ENCODE measurements at places on chromosomes 16 and 17. TPM values are rescaled to one million over a fixed set of nuclear protein-coding genes. Genes with fewer than 3 reads are reported as not detected.

GDPD1 gene
- total RNA-seq, result 3.7 TPM

DNA sequence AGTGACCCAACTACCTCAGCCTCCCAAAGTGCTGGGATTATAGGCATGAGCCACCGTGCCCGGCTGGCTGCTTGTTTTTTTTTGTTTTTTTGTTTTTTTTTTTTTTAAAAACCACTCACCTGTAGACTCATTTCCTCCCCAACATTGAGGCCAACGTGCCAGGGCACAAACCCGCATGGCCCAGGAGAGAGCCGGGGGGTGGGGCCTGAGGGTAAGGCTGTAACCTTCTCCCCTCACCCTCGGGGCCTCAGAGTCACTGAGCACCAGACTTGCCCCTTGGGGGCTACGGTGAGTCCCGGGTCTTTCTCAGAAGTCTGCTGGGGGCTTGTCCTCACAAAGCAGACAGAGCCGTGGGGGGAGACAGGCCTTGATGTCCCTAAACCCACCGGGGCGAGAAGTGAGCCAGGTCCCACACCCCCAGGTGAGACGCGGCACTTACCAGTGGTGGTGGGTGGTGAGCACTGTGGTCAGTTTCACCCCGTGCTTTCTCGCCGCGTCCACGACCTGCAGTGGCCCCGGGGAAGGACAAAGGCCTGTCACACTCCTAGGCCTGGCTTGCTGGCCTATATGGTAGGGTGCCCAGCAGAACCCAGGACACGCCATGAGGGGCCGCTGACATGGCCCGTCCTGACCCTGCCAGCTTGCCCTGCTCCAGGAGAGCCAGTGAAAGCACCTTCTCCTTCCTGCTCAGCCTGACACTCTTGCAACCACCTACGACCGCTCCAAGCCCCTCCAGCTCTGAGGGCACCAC lies 4.6 kb downstream of the HAGH start:
- DNase-seq, result no peak

DNA sequence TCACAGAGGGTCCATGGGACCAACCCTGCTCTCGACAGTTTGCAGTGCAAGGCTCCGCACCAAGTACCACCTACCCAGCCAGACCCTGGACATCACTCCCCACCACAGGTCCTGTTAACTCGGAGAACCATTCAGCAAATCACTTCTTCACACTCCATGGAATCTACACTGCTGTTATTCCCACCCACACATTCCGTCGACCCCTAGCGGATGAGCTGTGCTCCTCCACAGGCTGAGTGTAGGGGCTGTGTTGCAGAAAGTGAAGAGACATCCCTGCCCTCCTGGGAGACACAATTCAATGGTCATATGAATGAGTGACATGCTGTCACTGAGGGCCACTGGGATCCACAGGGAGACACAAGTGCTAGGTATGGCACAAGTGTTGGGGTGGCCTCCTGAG lies 27.5 kb downstream of the MPG start:
- DNase-seq, result no peak

DNA sequence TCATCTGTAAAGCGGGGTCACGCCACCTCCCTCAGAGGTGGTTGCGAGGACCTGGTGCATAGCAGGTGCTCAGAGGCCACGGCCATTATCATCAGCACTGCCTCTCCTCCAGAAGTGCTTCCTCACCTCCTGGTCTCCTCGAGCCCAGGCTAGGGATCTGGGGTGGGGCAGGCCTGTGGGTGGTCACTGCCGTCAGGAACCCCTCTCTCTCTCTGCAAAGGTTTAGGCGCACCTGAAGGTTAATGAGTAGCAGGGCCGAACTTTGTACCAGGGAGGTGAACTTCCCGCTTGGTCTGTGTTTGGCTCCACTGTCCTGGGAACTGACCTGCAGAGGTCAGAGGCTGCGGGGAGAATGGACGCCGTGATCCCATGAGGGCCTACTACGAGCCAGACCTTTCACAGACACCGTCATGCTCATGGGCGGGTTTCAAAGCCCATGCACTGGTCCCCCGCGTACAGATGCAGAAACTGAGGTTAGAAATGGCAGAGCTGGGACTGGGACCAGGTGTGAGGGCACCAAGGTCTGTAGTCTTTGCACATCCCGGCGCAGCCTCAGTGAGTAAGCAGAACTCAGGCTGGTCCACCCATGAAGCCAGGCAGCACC lies 13.8 kb downstream of the JUP start:
- no peak for DNase-seq

DNA sequence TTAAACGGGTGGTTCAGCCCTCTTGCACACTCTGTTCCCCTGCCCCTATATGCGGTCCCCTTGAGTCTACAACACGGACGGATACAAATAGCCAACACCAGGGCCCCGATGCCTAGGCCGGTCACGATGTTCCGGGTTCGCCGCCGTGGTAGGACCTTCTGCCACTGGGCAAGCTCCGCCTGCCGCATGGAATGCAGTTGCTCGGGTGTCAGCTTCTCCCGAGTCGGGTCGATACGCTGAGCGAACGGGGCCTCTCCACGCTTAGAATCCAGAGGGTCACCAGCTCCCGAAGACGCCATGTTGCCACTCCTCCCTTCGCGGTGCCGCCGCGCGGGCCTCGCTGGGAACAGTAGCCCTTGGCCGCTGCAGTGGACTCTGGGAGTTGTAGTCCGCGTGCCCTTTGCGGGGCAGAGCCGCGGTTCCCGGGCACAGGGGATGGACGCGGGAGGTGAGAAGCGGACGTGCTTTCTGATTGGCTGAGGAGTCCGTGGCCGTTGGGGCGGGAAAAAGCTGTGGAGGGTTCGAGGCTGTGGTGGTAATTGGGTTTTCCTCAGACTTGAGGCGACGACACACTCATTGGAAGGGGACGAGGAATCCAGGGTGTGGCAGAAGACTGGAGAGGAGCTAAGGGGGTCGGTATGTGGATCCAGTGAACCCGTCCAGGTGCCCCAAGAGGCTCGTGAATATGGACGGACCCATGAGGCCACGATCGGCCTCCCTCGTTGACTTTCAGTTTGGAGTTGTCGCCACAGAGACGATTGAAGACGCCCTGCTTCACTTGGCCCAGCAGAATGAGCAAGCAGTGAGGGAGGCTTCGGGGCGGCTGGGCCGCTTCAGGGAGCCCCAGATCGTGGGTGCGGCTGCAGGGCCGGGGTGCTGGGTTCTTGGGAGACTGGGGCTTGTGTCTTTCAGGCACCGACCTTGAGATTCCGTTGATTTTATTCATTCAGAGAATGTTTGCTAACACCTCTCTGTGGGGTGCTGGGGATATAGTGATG lies at the start of the genes CNTD1 and COA3:
Gene CNTD1 (plus strand): TSS at position 479 of the 998 bp plus-strand sequence. CDS start 207 bp downstream, at position 686.
Gene COA3 (minus strand): TSS at position 322 of the 998 bp plus-strand sequence. CDS start 23 bp downstream, at position 299.
- peak; percentile 75 for DNase-seq

- DNase-seq, result no peak
These were observed 11.7 kb upstream of the ZNF594 start for GRCh38 chr17:5203178-5203907.

DNA sequence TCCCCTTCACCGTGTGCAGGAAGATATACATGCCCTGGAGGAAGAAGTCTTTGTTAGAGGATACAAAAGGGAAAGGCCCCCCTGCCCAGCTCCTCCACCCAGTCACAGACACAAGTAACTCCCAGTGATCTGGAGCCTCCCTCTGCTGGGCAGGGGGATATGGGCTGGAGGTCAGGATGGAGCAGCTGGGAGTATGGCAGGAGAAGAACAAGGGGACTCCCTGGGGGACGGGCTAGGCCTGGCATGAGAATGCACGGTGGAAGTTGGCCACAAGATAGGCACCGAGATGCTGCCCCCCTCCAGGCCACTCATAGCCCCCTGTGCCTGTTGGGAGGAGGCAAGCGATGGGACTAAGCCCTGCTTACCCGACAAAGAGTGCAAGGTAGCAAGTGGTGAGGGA lies 4.2 kb downstream of the ORMDL3 start:
- no peak for DNase-seq

GRCh38 chr17:50778471-50778870 lies 11.2 kb upstream of the ANKRD40CL start:
- no peak for DNase-seq

TP53TG3B gene
- not detected for total RNA-seq

DNA sequence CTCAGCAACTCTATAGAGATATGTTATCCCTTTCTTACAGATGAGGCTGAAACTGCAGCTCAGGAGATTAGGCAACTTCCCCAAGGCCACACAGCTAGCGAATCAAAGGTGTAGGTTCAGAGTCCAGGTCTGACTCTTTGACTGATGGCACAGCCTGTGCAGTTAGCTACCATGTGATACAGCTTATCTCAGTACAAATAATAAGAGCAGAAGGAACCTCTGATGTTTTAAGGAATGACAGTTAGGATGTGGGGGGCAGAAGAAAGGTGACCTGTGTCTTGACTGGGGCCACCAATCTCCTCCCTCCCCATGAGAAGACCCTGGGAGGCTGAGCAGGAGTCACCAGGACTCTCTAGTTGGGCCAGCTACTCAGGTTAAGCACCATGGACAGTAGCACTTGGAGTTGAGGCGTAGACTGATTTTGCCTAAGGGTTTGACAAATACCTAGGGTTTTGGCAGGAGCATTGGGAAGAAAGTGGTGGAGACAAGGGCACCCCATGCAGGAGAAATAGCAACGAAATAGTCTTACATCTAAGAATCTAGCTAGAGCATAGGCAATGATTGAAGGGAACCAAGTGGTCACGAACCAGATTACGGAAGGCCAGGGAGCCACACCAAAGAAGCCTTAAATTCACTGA lies 22.8 kb upstream of the ACSM2B start:
- DNase-seq, result no peak

MYL11 gene
- 1.2 TPM for total RNA-seq

CRHR1 gene
- not detected for total RNA-seq

- peak; percentile 81 for DNase-seq
These were observed 4.9 kb downstream of the MAP3K14 start for GRCh38 chr17:45311760-45312476.

CIBAR2 gene
- total RNA-seq, result not detected

DNA sequence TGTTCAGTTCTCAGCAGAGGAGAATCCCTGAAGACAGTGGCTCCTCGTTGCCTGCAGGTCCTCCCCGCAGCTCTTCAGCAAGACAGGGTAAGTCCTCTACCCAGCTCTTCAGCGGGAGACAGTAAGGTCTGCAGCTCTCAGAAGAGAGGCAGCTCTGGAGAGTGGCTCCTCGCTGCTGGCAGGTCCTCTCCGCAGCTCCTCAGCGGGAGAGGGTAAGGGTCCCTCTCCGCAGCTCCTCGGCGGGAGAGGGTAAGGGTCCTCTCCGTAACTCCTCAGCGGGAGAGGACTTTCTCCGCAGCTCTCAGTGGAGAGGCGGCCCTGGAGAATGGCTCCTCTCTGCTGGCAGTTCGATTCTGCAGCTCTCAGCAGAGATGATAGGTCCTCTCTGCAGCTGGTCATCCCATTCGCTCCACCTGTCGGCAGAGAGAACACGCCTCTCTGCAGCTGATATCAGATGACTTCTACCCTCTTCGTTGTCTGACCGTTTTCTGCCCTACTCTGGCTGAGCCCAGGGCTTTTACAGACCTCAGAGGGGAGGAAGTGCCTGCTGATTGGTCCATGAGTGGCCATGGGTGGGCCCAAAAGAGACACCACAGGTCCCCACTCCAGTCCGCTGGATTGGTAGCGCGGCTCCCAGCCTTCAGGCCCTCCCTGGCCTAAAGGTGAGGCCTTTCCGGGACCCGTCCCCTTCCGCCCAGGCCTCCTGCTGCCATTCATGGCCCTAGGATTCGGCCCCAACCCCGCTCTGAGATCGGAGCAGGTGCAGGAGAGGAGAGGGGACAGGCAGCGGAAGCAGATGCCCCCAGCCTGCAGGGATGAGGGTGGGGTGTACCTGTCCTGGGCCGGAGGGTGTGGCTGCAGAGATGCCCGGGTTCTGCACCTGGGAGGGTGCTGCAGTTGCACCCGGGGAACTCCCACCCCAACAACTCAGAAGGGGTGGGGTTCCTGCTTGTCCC lies 11.9 kb upstream of the SHCBP1 start:
- no peak for DNase-seq

- no peak for DNase-seq
These were observed 206.8 kb upstream of the SDK2 start for GRCh38 chr17:73851091-73851490.

DNA sequence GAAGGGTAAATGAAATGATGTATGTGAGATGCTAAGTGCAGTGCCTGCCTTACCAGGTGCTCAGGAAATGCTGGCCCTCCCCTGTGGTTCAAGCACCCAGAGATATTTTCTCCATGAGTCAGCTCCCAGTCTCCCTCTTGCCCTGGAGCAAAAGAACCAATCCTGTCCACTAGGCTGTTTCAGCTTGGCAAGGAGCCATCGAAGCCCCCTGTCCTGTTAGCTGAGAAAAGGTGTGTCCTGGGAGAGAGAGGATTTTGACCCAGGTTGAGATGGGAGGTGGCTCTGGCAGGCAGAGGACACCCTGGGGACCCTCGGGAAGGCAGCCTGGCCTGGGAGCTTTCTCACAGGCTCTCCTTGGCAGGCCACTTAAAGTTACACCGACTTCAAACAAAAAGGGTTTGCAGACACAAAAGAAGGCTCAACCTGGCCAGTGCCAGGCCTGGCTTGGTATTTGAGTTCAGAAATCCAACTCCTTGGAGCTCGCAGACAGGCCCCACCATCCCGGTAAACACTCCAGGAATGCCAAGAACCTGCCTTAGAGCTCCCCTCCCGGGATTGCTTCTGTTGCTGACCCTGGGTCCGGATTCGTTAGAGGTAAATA lies 29.6 kb downstream of the NTN1 start:
- no peak for DNase-seq

SULT1A1 gene
- total RNA-seq, result 8.2 TPM

GRCh38 chr16:35140293-35140986 lies 1681.0 kb downstream of the TP53TG3F start:
- no peak for DNase-seq

DNA sequence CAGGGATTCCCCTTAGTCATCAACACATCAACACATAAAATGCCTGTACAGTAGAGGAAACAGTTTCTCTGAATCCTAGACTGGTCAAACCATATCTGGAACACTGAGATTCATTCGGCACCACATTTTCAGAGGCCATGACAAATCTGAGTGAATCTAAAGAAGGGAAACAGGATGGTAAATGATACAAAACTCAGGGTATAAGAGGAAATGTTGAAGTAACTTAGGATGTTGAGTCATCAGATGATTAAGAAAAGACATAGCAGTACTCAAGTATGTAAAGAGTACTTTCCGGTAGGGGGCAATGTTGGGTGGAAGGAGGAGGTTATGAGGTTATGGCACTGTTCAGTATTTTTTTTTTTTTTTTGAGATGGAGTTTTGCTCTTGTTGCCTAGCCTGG lies 358.5 kb upstream of the PMFBP1 start:
- DNase-seq, result no peak

GRCh38 chr17:59026176-59026939 lies 80.3 kb downstream of the TRIM37 start:
- DNase-seq, result no peak

- DNase-seq, result peak; percentile 3
These were observed 1.4 kb downstream of the CBLN1 start for GRCh38 chr16:49280105-49280741.

AOC2 gene
- total RNA-seq, result 3.6 TPM

- DNase-seq, result peak; percentile 29
These were observed 1.2 kb downstream of the DYNLL2 start for GRCh38 chr17:58084317-58084981.

DNA sequence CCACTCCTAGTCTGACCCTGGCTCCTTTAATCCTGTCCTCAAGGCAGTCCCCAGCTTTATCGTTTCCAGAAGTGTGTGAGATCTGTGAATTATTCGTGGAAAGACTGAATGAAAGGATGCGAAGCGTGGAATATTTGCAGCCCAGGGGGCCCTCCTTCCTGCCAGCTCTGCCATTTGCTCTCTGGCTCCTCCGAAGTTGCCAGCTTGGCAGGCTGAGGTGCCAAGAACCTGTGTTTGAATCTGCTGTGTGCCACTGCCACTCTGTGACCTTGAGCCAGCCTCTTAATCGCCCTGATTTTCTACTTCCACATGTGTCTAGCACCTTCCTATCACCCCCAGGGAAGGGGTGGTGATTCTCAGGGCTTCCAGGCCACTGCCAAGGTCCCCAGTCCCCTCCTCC lies 10.8 kb downstream of the TBKBP1 start:
- DNase-seq, result no peak

All from activated naive CD4-positive, alpha-beta T cell treated with anti-CD3 and anti-CD28 coated beads, Interleukin-2, amount 50 U/mL, for 72 hours (primary cell).